ENCODE measurements at places on chromosomes 6 and 20.

DNA sequence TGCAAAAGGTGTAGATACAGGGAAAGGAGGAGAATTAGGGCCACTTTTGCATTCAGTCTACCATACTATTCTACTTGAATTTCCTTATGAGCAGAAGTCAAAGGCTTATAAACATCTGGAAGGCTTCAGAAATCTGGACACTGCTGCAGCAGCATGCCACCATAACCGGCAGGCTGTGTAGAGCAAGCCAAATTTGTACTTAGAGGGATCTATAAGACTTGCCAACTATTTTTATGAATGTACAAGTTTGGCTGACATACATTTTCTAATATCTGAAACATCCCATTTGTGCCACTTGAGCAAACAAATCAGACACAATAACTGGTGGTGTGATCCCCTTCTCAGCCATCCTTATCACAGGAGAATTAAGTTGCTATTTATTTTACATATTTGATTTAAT lies 14.0 kb upstream of the PLCB1 start:
- no peak for DNase-seq

DNA sequence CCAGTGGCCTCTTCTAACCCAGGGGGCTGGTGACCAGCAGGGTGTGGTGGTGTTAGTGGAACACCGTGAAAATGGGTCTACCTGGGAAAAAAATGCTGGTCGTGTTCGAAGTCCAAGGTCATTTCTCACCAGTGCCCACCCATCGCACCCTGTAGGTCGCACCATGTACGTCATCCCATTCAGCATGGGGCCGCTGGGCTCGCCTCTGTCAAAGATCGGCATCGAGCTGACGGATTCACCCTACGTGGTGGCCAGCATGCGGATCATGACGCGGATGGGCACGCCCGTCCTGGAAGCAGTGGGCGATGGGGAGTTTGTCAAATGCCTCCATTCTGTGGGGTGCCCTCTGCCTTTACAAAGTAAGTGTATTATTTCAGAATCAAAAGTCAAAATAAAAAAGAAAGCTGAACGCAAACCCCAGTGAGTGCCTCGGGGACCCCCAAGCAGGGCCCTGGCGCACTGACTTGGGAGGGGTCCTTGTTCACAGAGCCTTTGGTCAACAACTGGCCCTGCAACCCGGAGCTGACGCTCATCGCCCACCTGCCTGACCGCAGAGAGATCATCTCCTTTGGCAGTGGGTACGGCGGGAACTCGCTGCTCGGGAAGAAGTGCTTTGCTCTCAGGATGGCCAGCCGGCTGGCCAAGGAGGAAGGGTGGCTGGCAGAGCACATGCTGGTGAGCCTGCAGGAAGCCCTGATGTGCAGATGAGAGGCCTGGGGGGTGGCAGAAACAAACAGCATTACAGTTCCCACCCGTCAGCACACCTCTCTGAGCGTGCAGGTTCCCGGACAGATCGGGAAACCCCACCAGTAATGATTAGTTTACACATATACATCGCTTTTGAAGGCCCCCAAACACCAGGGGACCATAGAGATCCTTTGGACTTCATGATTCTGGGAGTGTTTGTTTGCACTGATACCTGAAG lies 1.9 kb downstream of the PCK1 start:
- DNase-seq: no peak

DNA sequence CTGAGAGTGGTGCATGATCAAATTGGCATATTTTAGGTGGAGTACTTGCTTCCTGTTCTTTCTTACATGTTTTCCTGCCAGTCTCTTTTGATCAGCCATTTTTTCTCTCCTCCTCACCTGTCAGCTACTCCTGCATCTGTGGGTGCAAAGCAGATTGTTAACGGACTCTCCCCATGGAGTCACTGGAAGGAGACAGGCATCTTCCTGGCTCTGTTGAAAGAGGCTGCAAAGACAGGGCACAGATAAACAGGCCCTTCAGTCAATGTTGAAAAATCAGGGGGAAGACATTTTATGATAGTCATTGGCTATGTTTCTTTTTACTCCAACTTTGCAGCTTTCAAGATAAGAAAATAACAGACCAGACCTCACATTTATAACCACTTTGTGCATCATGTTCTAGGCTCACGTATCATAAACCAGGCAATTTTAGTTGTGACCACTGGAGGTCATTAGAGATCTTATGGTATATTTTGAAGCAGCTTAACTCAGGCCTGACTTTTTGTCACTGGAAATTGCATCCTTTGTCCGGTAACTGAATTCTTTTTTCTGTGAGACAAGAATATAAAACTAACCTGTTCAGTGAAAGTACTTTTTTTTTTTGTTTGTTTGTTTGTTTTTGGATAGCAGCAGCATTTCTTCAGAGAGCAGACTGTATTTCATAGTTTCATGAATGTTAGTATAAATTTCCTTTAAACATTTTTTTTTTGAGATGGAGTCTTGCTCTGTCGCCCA lies 20.1 kb downstream of the ECT2L start:
- peak; percentile 48 for DNase-seq

DNA sequence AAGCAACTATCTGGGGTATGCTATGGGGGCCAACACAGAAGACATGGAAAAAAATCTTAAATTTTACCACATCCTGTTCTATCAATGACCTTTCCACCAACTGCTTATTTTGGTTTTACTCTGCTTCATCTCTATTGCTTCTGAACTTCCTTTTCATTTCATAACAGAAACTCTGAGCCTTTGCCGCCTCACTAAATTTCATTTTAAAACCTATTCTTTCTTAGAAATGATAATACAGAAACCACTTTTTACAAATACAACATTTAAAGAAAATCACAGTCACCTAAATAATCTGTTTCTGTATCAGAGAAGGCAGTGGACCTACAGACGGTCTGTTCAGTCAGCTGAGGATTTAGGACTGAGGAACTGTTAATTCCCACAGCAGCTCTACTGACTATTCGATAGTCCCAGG lies 117.5 kb downstream of the KCNQ5 start:
- no peak for DNase-seq

DNA sequence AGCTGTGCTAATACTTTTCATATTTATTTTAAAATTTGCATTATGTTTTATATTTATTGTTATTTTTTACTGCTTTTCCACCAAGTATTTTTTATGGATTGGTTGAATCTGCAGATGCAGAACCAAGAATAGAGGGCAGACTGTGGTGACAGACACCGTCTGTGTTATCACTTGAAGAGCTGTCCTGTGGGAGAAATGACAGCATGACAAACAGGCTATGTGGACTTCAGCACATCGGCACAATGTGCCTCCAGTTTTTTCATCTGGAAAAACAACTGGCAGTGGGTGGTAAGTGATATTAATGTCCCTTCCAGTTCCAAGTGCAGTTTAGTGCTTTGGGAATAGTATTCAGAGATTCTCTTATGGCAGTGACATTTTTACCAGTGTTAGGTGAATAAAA lies 492.9 kb downstream of the PRKN start:
- DNase-seq: no peak

DNA sequence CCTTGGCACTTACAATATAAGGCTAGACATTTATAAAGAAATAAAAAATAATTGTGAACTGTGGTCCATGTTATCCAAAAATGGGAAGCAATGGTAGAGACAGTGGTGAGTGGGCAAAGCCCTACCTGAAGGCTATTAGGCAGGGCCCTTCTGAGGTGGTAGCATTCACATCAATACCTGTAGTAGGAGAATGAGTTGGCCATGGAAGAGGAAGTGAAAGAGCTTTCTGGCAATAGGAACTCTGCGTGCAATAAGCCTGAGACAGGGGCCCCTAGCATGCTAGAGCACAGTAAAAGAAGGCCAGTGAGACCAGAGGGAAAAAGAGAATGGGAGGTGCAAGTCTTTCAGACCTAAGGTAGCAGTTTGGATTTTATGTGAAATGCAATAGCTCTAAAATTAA lies 754.5 kb downstream of the PTPRT start:
- DNase-seq: no peak

DNA sequence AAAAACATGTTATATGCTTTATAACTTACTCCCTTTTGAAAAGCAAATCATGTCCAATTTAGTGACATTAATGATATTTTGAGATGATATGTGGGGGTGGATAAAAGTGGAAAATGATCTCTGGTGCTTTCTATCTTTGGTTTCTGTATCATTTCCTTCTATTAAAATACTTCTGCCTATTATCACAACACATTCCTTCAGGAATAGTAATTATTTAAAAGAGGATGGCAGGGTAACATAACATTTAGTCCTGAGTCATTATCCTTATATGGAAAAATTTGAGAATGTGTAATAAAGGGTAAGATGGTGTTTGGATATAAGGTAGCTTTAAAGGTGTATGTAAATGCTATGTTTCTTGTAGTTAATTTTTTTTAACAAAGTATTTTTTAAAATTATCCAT lies 657.7 kb downstream of the PHF3 start:
- DNase-seq: no peak

DNA sequence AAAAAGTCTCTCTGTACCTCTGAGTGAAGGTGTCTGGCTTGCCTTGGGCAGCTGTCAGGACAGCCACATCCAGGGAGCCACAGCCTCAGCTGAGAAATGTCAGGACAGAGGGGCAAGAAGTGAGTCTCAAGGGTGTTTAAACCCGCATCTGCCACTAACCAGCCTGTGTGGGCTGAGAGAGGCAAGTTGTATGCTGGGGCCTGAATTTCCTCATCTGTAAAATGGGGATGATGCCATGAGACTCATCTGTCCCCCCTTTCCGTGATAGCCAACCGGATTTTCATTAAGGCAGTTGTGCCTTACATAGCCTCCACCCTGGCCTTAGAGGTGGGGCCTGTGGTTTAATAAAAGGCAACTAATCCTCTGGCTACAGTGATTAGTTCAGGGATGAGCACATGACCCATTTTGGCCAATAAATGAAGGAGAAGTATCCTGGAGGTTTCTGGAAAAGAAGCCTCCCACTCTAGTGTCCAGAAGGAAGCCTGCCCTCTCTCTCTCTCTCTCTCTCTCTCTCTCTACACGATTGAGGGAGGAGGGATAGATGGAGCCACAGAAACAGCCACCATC lies 79.3 kb downstream of the BMP7 start:
- DNase-seq: no peak

GRCh38 chr20:58330687-58331086 lies 21.2 kb downstream of the RAB22A start:
- no peak for DNase-seq

- DNase-seq: no peak
These were observed 13.0 kb upstream of the PPP1R14C start for GRCh38 chr6:150129616-150130505.

GRCh38 chr6:37528541-37528940 lies 28.8 kb upstream of the CCDC167 start:
- no peak for DNase-seq

GRCh38 chr20:9551808-9552550 lies 37.6 kb downstream of the LAMP5 start:
- no peak for DNase-seq

DNA sequence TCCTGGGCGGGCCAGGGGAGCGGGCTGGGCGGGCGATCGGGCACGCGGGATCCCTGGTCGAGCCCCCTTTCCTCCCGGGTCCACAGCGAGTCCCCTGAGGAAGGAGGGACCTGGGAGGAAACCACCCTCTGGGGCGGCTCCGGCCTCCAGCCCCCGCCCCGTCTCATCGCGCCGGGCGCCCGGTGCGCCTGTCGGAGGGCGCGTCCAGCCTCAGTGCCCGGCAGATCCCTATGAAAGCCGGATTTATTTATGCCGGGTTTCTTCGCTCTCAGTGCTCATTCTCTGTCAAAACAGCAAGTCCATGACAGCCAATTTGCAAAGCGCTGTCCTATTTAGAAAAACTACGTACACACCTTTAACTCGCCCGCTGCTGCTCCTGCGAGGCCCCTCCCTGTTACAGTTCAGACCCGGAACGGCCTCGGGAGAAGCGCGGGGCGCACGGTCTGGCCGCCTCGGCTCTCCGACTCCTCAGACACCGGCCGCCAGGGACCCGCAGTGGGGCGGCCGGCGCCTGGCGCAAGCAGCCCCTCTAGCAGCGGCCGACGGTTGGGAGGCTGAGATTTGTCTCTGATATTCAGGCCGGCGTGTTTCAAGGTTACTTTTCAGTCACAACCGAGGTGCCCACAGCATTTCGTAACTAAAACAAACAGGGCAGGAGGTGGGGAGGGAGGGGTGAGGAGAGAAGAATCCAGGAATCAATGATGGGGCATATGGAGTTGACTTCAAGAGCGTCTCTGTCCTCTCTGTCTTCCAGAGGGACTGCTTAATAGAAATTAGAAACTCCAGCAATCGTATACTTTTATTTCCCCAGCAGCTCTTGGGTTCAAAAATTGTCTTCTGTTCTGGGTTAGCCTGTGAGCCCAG lies 782 bp upstream of the FOXA2 start:
- no peak for DNase-seq

DNA sequence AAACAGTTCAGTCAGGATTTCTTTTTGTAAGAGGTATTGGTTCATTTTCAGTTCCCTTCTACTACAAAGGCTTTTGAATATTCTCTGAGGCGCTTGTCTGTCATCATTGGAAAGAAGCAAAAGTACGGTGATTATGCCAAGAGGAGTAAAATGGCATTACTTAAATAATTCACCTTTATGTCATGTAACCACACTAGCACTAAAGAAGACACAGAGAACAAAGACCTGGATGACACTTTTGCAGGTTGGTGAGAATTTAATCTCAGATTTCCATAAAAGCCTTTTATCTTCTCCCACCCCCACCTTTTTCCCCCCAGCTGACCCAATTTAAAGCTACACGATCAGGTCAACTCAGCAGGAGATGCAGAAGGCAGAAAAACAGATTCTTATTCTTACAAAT lies 451.8 kb downstream of the HACE1 start:
- DNase-seq: no peak

DNA sequence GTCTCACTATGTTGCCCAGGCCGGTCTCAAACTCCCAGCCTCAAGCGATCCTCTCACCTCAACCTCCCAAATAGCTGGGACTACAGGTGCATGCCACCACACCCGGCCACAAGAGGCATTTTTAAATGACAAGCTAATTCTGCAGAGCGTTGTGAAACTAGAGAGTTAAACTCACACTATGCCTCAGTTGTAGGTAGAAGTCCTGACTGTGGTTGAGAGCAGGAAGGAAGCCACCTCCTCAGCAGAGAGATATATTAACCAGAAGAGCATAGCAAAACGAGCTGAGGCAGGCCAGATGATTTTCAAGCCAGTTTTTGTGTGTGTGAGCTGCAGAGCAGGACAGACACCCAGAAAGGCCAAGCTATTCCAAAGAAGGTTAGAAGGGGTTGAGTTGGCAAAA lies 150.3 kb downstream of the MBOAT1 start:
- DNase-seq: no peak

GRCh38 chr6:93919365-93919764 lies 500.0 kb upstream of the EPHA7 start:
- DNase-seq: no peak

DNA sequence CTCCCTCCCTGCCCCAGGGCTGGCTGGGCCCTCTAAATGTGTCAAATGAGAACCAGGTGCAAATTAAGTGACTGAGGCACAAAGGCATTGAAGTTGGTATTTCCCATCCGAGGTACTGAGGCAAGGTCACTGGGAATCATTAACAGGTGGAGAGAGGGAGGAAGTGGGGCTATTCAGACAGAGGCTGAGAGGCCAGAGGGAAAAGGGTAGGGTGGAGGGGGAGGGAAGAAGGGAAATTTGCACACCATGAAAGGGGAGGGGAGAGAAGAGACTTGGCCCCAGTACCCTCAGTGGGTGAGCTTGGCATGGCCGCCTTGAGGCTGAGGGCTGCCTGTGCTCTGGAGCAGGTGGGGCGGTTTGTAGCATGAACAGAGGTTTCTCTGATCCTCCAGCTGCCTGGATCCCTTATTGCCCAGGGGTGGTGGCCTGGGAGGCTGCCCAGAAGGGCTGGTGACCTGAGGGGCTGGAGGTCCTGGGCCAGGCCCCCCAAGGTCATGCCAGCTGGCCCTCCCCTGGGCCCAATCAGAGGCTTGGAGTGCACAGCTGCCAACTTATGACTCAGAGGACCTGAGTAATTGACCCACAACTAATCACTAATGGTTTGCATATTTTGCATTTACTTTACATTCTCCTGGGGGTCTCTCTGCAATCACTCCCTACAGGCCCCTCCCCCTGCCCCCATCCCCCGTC lies 40.3 kb upstream of the ZFAND3 start:
- no peak for DNase-seq
